ENCODE measurements at places on chromosomes 5 and 9. TPM values are rescaled to one million over a fixed set of nuclear protein-coding genes. Genes with fewer than 3 reads are reported as not detected.

GRCh38 chr9:122115176-122116035 lies 22.3 kb upstream of the TTLL11 start:
- H3K36me3 ChIP-seq, result no peaks in the 10 kb centered on the region
- no peak for DNase-seq
- H3K4me1 ChIP-seq, result peaks cover 6% of the 10 kb centered on the region

Gene PCDHGA3
- not detected for total RNA-seq

DNA sequence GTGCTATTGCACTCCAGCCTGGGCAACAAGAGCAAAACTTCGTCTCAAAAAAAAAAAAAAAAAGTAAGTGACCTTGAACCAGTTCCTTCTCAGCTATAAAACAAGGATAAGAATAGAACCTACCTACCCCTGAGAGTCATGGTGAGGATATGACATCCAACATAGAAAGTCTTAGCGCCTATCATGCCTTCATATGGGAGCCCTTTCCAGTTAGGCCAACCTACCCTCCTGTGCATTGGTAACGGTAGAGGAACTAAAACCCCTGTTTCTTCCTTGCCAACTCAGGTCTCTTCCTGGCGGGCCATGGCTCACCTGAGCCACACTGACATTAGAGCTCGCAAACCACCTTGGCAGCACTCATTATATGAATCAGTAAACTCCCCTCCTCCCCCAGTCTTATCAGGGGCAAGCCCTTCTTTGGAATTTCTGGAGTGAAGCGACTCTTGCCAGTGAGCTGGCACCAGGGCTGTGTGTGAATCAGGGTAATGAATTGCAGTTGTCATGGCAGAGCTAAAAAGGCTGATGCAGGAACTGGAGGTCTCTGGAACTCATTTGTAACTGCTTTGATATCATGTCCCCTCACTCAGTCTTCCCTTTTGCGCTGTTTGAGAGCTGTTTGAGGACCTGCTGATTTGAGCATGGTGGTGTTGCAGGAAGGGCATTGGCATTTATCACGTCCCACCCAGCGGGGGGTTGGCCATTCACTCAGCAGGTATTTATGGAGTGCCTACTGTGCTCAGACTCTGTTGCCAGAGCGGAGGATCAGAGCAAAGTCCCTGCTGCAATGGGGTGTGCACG lies 10.3 kb downstream of the WWC1 start:
- H3K27ac ChIP-seq, result no peak overlapping the region
- peak overlapping the region; percentile 21 for H3K4me3 ChIP-seq
- no peaks in the 10 kb centered on the region for H3K27me3 ChIP-seq
- H3K4me1 ChIP-seq, result peaks cover 11% of the 10 kb centered on the region
- H3K36me3 ChIP-seq, result no peaks in the 10 kb centered on the region

Gene TNFSF15
- total RNA-seq, result not detected

Gene HRH2
- 2.7 TPM for total RNA-seq

DNA sequence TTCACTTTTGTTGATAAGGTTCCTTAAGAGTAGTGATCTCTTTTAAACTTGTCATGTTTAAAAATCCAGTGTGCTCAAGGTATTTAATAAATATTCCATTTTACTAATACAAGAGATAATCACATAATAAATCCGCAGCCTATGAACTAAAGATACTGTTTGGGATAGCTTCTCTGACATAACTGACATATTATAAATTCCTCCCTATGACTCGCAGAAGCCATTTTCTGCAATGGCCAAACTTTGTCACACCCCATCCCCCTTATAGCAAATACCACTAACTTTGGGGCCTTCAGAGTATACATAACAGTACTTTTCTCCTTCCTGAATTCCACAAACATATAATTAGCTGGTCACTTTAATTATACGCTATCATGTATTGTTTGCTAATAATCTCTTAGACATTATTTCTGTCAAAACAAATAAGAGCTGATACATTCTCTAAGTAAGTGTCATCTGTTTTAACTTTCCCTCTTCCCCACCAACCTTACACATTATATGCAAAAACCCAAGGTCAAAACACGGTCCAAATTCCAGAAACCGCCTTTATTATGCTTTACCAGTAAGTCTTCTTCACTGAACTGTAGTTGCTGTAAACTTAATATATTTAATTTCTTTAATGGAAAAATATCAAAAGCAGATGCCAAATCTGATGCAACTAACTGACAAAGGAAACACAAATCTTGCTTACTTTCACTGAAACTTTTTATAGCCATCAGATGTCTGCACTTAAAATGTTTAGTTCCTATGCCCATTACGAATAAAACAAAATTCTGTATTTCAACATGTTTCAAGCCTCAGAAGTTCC lies 971 bp downstream of the TMEM267 start:
- H3K36me3 ChIP-seq, result peaks cover 16% of the 10 kb centered on the region
- no peaks in the 10 kb centered on the region for H3K4me1 ChIP-seq
- no peak for DNase-seq
- H3K27ac ChIP-seq, result peak overlapping the region; percentile 87
- H3K27me3 ChIP-seq, result no peaks in the 10 kb centered on the region

Gene ZBED3
- total RNA-seq, result 3.1 TPM

DNA sequence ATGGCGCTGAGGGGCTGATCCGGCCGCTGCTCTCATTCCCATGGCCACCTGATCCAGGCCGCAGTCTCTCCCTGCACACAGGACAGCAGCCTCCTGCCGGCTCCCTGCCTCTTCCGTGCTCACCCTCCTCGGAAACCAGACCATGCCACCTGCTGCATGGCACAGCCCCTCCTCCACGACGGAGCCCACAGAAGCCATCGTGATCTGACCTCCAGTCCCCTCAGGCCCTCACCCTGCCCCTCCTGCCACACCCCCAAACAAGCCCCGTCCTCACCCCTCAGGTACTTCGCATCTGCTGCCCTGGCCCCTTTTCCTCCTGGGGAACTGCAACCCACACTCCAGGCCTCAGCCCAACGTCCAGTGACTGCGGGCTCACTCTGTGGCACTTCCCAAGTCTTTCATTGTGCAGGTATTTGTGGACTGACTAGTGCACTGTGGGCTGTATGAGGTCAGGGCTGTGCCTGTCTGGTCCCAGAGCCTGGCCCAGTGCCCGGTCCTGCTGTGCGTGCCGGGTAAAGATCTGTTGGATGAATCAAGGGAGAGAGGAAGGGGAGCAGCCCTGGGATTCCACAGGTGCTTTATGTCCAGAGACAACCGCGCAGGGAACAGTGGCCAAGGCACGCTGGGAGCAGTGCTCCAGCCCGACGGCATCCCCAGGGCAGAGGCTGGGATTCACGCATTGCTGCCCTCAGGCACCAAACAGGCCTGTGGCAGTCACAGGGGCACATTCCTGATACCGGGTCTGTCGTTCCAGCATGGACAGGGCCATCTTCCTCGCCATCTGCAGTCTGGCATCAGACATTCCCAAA lies 86.1 kb downstream of the ADAMTS2 start:
- H3K4me3 ChIP-seq, result no peak overlapping the region
- peaks cover 3% of the 10 kb centered on the region for H3K4me1 ChIP-seq
- no peak overlapping the region for H3K27ac ChIP-seq
- H3K27me3 ChIP-seq, result no peaks in the 10 kb centered on the region

DNA sequence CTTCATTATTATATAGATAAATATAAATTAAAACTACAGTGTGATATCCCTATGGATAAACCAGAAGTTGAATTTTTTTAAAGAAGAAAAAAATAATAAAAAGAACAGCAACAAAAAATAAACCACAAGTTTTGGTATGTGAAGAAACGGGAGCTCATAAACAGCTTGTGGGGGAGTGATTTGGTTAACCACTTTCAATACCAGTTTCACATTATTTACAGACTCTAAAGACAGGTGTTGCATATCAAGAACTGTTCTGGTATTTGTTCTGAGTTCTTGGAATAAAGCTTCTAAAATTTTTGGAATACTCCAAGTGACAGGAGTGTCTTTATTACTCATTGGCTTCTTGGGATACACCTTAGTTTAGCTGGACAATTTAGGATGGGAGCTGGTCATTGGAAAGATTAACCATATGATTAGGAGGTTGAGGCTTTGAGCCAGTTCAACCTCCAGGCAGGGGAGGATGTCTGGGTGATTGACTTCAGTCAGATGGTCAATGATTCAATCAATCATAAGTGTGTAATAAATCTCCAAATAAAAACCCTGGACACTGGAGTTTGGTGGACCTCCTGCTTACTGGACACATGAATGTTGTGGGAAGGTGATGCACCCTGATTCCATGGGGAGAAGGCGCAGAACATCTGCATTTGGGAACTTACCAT lies 2223.1 kb upstream of the C9orf72 start:
- no peak overlapping the region for H3K27ac ChIP-seq
- no peaks in the 10 kb centered on the region for H3K4me1 ChIP-seq
- no peak overlapping the region for H3K4me3 ChIP-seq
- H3K36me3 ChIP-seq, result no peaks in the 10 kb centered on the region

Gene TSSK1B
- not detected for total RNA-seq

DNA sequence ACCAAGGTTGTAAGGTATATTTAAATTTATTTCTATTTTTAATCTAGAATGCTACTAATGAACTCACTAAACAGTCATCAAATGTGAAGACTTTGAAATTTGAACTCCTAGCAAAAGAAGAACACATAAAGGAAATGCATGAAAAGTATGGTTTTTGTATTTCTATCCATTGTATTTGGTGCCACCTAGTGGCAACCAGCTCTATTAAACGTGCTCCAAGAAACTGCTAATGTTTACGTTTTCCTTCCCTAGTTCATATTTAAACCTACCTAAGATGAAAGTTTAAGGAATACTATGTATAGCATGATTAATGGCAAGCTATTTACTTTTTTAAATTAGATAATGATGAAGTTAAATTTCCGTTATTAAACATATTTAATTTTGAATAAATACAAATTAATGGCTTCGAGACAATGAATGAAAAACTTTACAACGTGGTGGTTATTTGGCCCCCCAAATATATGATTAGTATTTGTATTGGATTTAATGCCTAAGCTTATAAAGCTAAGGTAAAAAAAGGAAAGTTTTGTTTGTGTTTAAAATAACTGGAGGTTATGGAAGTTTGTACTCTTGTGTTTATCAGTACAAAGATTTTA lies 115.9 kb upstream of the SH3GL2 start:
- H3K4me1 ChIP-seq, result no peaks in the 10 kb centered on the region
- no peak overlapping the region for H3K4me3 ChIP-seq

- H3K27ac ChIP-seq, result no peak overlapping the region
- H3K4me3 ChIP-seq, result no peak overlapping the region
- peaks cover 25% of the 10 kb centered on the region for H3K36me3 ChIP-seq
- H3K4me1 ChIP-seq, result peaks cover 5% of the 10 kb centered on the region
Measured at GRCh38 chr9:2261421-2262103, 246.4 kb downstream of the SMARCA2 start.

Gene PCDHB6
- 1.1 TPM for total RNA-seq

- H3K27me3 ChIP-seq, result peaks cover 39% of the 10 kb centered on the region
- H3K4me1 ChIP-seq, result peaks cover 3% of the 10 kb centered on the region
- no peak overlapping the region for H3K27ac ChIP-seq
- no peaks in the 10 kb centered on the region for H3K36me3 ChIP-seq
- peak; percentile 74 for DNase-seq
Measured at GRCh38 chr9:93185266-93186214, 1.6 kb downstream of the WNK2 start.

DNA sequence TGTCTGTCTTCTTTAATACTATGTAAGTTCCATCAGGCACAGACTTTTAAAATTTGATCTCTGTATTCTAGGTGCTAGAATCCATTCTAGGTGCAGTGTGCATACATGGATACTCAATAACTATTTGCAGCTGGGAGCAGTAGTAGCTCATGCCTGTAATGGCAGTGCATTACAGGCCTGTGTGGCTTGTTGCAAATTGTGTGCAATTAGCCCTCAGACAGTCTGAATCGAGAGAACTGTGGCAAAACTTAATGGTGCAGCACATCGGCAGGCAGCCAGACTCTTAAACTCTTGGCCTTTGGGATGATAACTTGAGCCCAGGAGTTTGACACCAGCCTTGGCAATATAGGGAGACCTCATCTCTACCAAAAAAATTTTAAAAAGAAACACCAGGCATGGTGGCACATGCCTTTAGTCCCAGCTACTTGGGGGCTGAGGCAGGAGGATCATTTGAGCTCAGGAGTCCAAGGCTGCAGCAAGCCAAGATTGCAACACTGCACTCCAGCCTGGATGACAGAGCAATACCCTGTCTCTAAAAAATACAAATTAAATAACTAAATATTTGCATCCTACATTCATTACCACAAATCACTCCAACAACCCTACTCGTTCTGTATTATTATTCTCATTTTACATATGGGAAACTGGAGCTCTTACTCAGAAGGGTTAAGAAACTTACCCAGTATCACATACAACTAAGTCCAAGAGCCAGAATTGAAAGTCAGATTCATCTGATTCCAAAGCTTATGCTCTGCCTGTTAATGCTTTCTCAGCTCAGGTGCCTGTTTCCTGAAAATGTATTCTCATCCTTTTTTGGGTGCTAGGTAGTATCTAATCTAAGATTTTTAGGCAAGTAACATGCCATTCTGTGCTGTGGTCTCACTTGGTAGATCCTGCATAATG lies 30.1 kb downstream of the PRKACG start:
- no peak for DNase-seq
- no peaks in the 10 kb centered on the region for H3K27me3 ChIP-seq
- no peak overlapping the region for H3K27ac ChIP-seq
- no peaks in the 10 kb centered on the region for H3K36me3 ChIP-seq

- no peaks in the 10 kb centered on the region for H3K36me3 ChIP-seq
- H3K27ac ChIP-seq, result no peak overlapping the region
- H3K4me1 ChIP-seq, result no peaks in the 10 kb centered on the region
- DNase-seq, result no peak
- peaks cover 9% of the 10 kb centered on the region for H3K27me3 ChIP-seq
- H3K4me3 ChIP-seq, result no peak overlapping the region
Measured at GRCh38 chr9:129671519-129671918, 6.1 kb downstream of the PRRX2 start.

Gene TMEM232
- total RNA-seq, result 3.0 TPM

- H3K4me1 ChIP-seq, result no peaks in the 10 kb centered on the region
- H3K36me3 ChIP-seq, result no peaks in the 10 kb centered on the region
- DNase-seq, result no peak
- H3K27ac ChIP-seq, result peak overlapping the region; percentile 17
Measured at GRCh38 chr9:11356067-11356466, 743.3 kb upstream of the PTPRD start.

- H3K36me3 ChIP-seq, result no peaks in the 10 kb centered on the region
- no peaks in the 10 kb centered on the region for H3K27me3 ChIP-seq
- H3K4me3 ChIP-seq, result no peak overlapping the region
- no peak for DNase-seq
Measured at GRCh38 chr5:4551034-4551433, 589.1 kb upstream of the ADAMTS16 start.

Gene ENHO
- 14.5 TPM for total RNA-seq

- DNase-seq, result peak; percentile 90
- no peak overlapping the region for H3K27ac ChIP-seq
- peaks cover 84% of the 10 kb centered on the region for H3K27me3 ChIP-seq
- no peaks in the 10 kb centered on the region for H3K36me3 ChIP-seq
Measured at GRCh38 chr9:137049544-137050449, 3.8 kb upstream of the NPDC1 start.

- no peak overlapping the region for H3K27ac ChIP-seq
- no peak overlapping the region for H3K4me3 ChIP-seq
- H3K4me1 ChIP-seq, result no peaks in the 10 kb centered on the region
- no peaks in the 10 kb centered on the region for H3K27me3 ChIP-seq
Measured at GRCh38 chr9:138075496-138075895, 197.9 kb downstream of the CACNA1B start.

Gene DMRT3
- total RNA-seq, result not detected

GRCh38 chr9:5554254-5554653 lies 43.9 kb downstream of the PDCD1LG2 start:
- DNase-seq, result no peak
- H3K4me3 ChIP-seq, result no peak overlapping the region
- H3K36me3 ChIP-seq, result no peaks in the 10 kb centered on the region
- H3K27me3 ChIP-seq, result no peaks in the 10 kb centered on the region

Gene LECT2
- not detected for total RNA-seq
